ENCODE measurements at places on chromosomes 12 and 14. TPM values are rescaled to one million over a fixed set of nuclear protein-coding genes. Genes with fewer than 3 reads are reported as not detected.

CMTM5 gene
- polyA plus RNA-seq: 1.5 TPM

- no peak for DNase-seq
Measured at GRCh38 chr12:75390156-75390898, 562 bp upstream of the GLIPR1L2 start.

DNA sequence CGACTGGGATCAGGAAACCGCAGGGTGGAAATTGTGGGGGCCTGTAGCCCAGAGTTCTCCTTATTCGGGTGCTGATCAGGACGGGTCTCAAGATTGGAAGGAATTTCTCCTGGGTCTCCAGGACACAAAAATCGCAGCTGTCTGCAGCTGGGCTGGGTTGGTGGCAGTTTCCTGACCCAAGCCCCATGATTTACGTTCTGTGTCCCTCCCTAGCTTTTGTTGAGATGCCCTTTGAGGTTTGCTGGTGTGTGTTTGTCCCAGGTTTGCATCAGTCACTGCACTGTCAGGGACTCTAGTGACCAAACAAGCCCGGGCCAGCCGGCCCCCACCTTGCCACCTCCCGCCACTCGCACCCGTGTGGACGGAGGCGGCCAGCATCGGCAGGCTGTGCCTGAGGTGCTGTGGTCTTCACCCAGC lies 89.5 kb downstream of the FBXL14 start:
- DNase-seq: no peak

DNA sequence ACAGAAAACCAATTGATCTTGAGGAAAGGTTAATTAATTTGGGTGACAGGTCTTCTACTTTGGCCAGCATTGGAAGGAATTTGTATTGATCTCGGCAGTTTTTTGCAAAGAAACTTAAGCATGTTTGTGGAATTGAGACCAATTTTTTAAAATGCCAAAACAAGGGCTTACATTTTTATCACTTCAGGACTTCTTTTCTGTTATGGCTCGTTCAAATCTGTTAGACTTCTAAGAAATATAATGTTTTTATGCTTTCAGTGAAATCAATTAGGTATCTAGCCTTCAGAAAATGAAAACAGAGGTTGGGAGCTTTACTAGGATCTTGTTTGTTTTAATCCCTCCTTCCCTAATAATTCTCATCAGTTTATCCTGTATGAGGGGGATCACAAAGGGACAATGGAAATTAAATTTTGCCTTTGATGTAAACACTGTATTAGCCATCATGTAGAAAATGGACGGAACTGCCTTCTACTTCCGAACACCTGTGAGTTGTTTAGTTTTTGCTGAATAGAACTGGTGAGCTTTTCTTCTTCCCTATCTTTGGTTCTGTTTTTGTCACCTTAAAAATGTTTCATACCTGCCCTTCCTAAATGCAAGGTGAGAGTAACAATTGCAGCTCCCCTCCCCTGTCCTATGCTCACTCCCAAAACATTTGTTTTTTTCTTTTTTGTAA lies 7.8 kb downstream of the FOXA1 start:
- no peak for DNase-seq

DNA sequence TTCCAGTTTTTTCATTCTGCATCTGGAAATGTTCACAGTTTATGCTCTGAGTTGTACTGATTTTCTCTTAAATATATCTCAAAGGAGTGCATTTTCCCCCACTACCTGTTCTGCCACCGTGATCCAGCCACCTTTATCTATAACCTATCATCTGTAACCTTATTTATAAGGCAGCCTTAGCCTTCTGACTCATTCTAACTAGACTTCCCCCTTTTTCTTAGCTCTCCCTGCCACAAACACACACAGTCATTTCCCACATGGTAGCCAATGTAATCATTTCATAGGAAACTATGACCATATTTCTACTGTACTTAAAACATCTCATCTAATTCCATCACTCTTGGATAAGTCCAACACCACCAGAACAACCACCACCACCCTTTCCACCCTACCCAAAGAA lies 10.8 kb upstream of the GYS2 start:
- no peak for DNase-seq

LRRIQ1 gene
- 27.8 TPM for polyA plus RNA-seq

GRCh38 chr12:47781479-47782371 lies 8.7 kb downstream of the SLC48A1 start:
- DNase-seq: no peak

- no peak for DNase-seq
Measured at GRCh38 chr14:23175823-23176222, 7.6 kb downstream of the SLC7A8 start.

DNA sequence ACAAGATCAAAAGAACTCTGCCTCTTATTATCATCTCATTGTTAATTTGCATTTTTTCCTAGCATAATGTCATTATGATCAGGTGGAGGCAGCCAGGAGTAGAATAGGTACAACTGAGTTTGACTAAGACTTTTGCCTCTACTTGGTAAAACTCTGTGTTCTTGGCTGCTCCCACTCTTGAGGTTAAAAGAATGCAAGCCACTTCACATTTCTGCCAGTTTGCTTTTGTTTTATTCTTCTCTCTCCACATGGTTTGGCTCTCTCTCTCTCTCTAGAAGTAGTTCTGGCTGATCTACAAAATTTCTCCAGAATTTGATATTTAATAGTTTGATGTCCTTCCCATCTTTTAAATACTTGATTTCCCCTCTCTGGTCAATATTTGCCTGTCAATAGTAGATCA lies 170.7 kb upstream of the E2F7 start:
- no peak for DNase-seq

- DNase-seq: no peak
Measured at GRCh38 chr12:120662879-120663278, 22.5 kb downstream of the CABP1 start.

HOXC9 gene
- polyA plus RNA-seq: 19.1 TPM

FOXA1 gene
- polyA plus RNA-seq: 5.4 TPM

DNA sequence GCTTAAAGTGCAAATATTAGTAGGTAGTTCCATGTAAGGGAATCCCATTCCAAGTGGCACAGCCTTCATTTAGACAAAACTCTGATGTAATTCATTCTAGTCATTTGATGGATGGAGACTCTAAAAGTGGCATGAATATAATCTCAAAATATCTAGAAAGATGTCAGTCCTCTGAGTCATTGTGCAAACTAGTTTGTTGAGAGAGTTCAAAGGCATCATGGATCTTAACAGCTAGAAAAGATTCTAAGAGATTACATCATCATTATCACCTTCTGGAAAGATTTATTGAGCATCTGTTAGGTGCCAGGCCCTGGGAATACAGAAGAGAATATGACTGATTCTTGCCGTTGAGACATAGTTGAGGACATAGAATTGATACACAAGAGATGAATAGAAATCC lies 30.7 kb downstream of the CRADD start:
- DNase-seq: no peak

DNA sequence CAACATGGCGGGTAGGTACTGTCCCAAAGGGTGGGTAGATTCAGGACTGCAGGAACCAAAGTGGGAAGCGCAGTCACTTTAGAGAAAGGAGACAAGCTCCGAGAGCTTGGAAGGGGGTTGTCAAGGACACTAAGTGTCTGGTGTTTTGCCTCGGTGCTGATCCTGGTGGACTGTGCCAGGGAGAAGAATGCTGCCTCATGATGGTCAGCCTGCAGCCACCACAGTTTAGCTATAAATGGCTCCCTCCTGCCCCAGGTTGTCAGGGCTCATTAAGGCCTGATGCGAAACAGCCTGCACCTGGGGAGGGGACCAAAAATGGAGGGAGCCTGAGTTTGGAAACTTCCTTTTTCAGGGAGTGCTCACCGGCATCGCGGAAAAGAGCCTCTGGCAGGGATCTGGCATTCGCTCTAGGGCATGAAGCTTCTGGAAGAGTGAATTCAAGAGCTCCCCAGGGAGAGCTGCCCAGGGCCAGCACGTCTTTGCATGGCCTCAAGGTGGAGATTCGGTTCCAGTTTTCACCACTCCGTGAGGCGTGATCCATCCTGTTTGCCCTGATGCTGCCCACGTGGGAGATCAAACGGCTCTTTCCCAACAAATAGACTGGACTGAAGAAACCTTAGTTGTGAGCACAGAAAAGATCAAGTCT lies 164.0 kb downstream of the FOXN3 start:
- DNase-seq: no peak

NYNRIN gene
- polyA plus RNA-seq: 49.7 TPM

GRCh38 chr14:30651937-30652336 lies 29.8 kb downstream of the SCFD1 start:
- DNase-seq: no peak

DNA sequence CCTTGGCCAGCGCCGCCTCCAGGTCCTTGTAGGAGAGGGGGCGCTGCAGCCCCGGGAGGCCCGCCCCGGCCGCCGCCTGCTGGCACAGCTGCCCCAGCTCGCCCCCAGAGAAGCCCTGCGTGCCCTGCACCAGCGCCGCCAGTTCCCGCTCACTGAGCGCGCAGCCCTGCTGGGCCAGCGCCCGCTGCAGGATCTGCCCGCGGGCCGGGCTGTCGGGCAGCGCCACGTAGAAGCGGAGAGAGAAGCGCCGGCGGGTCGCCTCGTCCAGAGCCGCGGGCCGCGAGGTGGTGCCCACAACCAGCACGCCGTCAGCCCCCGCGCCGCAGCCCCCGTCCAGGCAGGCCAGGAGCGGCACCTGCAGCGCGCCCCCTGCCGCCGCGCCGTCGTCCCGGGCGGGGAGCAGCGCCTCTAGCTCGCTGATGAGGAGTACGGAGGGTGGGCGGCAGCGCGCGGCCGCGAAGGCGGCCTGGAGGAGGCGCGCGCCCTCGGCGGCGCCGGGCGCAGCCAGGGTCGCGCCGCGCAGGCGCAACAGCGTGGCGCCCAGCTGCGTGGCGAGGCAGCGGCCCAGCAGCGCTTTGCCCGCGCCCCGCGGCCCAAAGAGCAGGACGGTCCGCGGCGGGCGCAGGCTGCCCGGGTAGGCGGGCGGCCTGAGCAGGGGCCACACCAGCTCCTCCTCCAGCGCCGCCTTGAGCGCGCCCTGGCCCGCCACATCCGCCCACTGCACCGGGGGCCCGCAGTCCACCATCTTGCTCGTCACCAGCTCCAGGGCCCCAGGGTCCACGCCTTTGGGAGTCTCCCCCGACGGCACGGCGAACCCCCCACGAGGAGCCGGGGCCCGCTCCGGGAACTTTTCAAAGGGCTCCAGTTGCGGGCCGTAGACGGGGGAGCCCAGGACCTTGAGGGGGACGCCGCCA lies 27.7 kb downstream of the FIGNL2 start:
- DNase-seq: no peak

DNA sequence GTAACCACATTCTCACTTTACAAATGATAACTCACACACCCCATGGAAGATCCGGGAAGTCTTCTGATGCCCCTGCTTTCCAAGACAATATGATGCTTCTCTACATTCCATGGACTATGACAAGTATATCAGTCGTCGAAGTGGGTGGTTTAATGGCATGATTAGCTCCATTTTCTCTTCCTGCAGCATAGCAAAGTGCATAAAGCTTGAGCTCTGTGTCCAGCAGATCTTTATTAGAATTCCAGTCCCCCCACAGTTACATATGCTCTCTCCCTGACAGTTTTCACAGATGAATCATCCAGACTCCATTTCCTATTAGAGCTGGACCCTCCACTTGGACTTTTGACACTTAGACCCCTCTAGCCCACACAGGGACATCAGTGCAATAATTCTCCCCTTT lies 174.9 kb downstream of the BCAT1 start:
- DNase-seq: no peak

GRCh38 chr12:130870442-130871285 lies 1.2 kb upstream of the RAN start:
- DNase-seq: no peak

- no peak for DNase-seq
Measured at GRCh38 chr12:26799741-26800140, 33.3 kb downstream of the ITPR2 start.

GRCh38 chr14:106346534-106347290 lies 820.3 kb downstream of the TMEM121 start:
- no peak for DNase-seq

- DNase-seq: no peak
Measured at GRCh38 chr14:25089496-25089895, 39.5 kb upstream of the STXBP6 start.

DNA sequence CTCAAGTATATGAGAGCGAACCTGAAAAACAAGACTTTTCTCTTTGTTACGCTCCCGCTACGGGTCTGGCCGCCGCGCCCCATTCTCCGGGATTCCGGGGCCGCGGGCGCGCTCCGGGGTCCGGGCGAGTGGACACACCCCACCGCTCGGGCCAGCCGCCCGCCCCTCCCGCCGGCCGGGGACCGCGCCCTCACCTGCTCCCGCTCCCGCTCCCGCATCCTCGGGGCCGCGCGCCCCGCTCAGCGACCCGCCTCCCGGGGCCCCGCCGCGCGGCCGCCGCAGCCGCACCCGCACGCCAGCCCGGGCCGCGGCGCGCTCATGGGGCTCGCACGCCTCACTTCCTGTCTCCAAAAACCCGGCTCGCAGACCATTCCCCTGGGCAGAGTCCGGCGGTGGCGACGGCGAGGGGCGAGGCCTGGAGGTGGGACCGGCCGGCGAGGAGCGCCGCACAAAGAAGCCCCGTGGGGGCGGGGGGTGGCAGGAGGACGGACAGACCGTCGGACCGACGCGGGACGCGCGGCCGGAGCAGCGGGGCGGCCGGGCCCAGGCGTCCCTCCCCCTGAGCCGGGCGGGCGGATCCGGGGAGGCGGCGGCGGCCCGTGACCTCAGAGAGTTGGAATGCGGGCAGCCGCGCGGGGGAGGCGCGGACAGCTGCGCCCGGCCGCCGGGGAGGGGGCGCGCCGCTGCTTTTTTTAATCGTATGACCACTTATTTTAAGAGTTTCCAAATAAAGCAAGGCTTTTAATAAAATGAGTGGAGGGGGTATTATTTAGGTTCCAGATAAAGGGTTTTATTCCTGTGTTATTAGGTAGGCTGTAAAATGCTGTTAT lies at the start of gene PTPN21:
TSS of gene PTPN21 (minus strand) at position 551 of the 830 bp plus-strand sequence. CDS start 4,590 bp downstream, outside the sequence.
- DNase-seq: peak; percentile 60

Measured in left renal cortex interstitium (tissue), 4 donors.